CMK (cell line): ENCODE measurements at places on chromosomes 5 and 9.

DNA sequence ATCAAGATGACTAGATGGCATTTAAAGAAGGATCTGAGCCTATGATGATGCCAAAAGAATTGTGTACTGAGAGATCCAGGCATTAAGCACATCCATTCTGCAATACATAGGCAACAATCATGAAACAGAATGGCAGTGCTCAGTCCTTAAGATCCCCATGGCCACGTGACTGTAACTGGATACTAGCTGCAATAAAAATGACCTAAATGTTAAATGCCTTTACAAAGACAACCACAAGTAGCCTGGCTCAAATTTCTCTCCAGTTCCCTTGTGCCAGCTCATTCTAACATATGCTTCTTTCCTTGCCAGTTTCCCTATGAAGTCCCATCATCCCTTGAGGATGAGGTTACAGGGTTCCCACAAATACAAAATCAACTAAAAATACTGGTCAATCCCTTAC lies 148.3 kb upstream of the GHR start:
- no peak for DNase-seq

- no peak for DNase-seq
Observed at GRCh38 chr5:137214446-137215189, 284.5 kb downstream of the SPOCK1 start.

DNA sequence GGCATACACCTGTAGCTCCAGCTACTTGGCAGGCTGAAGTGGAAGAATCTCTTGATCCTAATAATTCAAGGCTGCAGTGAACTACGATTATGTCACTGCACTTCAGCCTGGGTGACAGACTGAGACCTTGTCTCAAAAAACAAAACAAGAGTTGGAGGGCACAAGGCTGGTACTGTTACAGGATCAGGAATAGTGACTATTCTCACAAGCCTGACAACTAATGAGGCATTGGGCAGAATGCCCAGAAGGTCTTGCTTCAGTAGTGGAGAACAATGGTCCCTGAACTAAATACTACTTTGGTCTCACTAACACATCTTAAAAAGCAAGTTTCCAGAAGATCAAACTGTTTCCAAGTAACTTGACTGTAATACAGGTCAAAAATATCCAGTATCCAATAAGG lies 182.9 kb upstream of the RFX3 start:
- DNase-seq, result no peak

- DNase-seq, result no peak
Observed at GRCh38 chr5:107469064-107469463, 201.7 kb downstream of the EFNA5 start.

- DNase-seq, result no peak
Observed at GRCh38 chr9:98807814-98808195, 335 bp downstream of the GALNT12 start.

GRCh38 chr5:137119321-137119720 lies 379.8 kb downstream of the SPOCK1 start:
- no peak for DNase-seq

GRCh38 chr9:87878989-87879511 lies 3.6 kb upstream of the SPATA31E1 start:
- no peak for DNase-seq

DNA sequence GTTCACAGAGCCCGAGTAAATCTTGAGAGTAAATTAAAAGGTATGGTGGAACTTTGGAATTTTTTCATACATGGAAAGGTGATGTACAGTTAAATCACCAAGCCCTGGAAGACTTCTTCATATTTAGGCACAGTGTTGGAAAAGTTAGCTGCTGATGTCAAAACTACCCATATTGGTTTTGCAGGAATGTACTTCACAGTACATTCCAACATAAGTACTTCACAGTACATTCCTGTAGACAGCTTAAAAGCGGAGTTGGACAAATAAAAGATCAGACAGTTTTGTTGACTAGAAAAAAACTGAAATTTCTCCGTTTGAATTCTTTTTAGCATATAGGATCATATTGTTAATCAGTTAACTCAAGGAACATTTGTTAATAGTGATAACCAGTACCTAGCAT lies 1.8 kb downstream of the RANBP17 start:
- no peak for DNase-seq

GRCh38 chr5:11273180-11273903 lies 512.3 kb upstream of the DAP start:
- no peak for DNase-seq

DNA sequence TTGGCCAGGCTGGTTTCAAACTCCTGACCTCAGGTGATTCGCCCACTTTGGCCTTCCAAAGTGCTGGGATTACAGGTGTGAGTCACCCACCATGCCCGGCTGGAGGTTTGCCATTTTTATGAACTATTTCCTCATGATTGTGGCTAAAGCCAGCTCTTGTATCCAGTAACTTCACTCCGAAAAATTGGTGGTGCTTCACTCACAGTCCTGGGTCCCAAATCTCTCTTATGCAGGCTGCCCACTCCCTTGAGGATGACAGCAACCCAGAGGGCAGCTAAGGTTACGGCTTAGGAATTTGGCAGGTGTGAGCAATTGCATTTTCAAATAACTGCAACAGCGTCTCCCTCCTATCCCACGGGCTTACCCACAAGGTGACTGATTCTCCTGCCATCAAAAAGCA lies 23.4 kb upstream of the FUBP3 start:
- DNase-seq, result no peak

DNA sequence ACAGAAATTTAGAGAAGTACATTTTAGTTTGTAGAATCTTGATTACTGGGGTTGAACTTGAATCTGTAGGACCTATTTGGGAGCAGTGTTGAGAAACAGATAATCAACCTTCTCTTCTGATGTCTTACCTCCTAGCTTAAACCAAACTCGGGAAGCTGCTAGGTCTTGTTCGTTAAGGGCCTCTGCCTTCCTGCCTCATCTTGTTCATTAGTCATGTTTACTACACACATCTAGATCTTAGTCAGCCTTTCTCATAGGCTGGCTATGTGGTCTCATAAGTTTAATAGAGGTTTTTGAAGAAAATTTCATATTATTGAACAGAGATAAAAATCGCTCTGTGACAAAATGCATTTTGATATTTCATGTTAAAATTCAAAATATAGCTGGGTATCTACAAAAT lies 331.0 kb upstream of the EDIL3 start:
- DNase-seq, result no peak

DNA sequence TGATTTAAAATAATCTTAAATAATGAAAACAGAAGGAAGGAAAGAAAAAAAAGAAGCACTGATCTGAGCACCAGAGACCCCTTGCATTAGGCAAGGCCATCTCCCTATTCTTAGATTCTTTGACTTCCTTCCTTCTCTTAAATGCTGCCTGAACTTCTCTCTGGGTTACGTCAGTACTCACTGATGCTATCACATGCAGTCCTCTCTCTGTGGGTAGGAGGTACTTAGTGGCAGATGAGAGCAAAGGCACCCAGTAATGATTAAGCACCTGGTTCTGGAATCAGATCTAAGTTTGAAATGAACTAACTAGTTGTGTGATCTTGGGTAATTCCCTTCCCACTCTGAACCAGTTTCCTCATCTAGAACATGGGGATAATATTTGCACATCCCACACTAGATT lies 110.3 kb upstream of the TBC1D2 start:
- no peak for DNase-seq

DNA sequence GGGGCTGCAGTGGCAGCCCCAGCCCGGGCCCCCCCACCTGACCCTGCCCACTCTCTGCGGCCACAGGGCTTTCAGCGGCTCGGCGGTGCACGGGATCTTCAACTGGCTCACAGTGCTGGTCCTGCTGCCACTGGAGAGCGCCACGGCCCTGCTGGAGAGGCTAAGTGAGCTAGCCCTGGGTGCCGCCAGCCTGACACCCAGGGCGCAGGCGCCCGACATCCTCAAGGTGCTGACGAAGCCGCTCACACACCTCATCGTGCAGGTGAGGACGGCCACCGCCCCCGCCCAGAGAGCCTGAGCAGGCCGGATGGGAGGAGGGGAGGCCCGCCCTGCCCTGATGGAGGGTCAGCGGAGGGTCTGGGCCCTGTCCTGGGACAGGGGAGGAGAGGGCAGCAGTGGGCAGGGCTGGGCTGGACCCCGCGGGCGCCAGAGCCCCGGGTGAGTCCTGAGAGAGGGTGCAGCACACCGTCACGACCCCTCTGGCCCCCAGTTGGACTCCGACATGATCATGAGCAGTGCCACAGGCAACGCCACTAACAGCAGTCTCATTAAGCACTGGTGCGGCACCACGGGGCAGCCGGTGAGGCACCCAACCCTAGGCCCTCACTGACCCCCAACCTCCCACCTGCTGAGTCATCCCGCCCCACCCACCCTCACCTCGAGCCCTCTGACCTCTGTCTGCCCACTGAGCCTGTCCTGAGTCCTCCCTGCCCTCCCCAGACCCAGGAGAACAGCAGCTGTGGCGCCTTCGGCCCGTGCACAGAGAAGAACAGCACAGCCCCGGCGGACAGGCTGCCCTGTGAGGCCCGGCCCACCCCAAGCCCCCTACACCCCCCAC lies 2.7 kb downstream of the SLC34A3 start:
- DNase-seq, result no peak

GRCh38 chr9:91903126-91903911 lies 46.7 kb downstream of the ROR2 start:
- no peak for DNase-seq

GRCh38 chr9:19149230-19149629 lies 21.9 kb upstream of the PLIN2 start:
- DNase-seq, result no peak

DNA sequence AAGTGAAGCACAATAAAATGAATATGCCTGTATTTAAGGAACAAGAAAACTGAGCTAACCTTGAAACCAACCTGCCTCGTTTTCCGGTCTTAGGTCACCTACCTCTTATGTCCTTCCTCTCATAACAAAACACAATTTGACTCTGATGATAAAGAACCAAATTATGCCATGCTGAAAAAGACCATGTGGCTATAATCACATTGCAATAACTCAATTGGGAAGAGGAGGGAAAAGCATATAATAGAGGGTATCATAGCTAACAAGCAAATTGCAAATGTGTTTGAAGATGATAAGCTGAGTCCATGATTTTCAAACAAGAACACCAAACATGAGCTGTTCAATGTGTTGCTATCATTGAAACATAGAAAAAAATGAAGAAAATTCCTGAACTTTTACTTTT lies 260.8 kb downstream of the PLK2 start:
- DNase-seq, result no peak

GRCh38 chr5:112711436-112711835 lies 26.2 kb upstream of the APC start:
- no peak for DNase-seq

- DNase-seq, result no peak
Observed at GRCh38 chr9:112836394-112836793, 54.3 kb downstream of the SLC46A2 start.

DNA sequence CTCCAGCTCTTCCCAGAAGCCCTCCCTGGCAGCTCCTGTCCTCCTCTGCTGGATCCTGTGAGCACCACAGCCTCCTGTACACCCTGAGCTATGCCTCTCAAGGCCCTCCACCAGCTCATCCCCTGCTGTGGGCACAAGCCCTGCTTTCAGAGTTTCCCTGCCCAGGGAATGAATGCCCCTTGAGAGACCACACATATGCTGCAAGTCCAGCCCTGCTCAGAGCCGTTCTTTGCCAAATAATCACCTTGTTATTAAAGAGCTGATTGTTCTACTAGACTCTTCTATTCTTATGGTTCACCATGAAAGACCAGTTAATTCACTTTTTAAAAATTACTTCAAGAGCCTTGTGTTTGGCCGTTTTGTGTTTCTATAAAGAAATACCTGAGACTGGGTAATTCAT lies 121.5 kb downstream of the MVB12B start:
- no peak for DNase-seq

DNA sequence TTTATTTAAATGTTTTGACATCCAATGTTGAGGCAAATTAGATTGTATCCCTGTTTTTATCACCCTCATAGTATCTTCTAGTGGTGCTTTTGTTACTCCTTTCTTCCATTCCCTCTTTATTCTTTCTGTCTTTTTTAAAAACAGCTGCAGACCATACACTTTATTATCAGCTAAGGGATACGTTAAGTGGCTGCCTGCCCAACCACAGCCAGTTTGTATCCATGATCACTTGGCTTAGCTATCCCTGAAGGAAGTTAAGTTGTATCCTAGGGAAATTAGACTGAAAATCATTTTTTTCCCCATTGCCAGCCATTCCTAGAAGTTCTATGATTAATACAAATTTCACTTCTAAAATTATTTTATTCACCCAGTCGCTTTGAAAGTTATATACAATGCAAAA lies 1032.7 kb downstream of the NR2F1-AS1 start:
- DNase-seq, result no peak

- DNase-seq, result no peak
Observed at GRCh38 chr5:72388646-72389045, 68.5 kb downstream of the PTCD2 start.

DNA sequence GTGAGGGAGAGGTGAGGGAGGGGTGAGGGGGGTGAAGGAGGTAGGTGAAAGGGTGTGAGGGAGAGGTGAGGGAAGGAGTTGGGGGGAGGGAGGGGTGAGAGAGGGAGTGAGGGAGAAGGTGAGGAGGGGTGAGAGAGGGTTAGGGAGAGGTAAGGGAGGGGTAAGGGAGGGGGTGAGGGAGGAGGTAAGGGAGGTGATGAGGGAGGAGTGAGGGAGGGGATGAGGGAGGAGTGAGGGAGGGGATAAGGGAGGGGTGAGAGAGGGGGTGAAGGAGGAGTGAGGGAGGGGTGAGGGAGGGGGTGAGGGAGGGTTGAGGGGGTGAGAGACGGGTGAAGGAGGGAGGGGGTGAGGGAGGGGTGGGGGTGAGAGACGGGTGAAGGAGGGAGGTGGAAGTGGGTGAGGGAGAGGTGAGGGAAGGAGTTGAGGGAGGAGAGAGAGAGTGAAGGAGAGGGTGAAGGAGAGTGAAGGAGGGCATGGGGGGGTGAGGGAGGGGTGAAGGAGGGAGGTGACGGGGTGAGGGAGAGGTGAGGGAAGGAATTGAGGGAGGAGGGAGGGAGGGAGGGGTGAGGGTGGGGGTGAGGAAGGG lies 18.5 kb downstream of the NINJ1 start:
- no peak for DNase-seq

DNA sequence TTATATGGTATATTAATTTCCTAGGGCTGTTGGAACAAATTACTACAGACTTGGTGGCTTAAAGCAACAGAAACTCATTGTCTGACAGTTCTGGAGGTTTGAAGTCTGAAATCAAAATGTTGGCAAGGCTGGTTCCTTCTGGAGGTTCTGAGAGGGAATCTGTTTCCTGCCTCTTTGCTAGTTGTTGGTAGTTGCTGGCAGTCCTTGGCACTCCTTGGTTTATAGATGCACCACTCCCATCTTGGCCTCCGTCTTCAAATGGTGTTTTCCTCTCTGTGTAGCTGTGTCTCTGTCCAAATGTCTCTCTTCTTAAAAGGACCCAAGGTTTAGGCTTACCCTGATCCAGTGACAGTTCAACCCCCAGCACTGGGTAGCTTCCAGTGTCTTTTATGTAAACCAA lies 17.5 kb downstream of the MELK start:
- no peak for DNase-seq

DNA sequence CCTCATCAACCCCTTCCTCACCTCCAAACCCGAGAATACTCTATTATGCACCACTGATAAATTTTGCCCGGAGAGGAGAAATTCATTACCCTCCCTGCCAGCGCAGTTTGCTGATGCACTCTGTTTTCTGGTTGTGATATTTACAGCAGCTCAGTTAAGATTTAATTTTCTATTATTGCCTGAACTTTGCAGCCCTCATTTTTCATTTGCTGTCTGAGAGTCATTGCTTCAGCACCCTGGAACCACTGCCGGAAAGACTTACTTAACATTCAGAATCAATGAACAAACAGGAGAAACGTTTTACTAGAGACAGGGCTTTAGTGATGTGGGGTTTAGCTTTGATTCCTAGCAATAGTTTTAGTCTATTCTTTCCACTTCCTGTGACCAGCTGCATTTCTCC lies 56.7 kb upstream of the MAMDC2 start:
- DNase-seq, result no peak

GRCh38 chr5:68740226-68740910 lies 353.4 kb upstream of the SLC30A5 start:
- no peak for DNase-seq
